IMR-90 (cell line): ENCODE measurements at places on chromosomes 4 and X. TPM values are rescaled to one million over a fixed set of nuclear protein-coding genes. Genes with fewer than 3 reads are reported as not detected.

SYNPO2 gene
- 1.7 and 1.8 TPM in 2 replicates for total RNA-seq

DNA sequence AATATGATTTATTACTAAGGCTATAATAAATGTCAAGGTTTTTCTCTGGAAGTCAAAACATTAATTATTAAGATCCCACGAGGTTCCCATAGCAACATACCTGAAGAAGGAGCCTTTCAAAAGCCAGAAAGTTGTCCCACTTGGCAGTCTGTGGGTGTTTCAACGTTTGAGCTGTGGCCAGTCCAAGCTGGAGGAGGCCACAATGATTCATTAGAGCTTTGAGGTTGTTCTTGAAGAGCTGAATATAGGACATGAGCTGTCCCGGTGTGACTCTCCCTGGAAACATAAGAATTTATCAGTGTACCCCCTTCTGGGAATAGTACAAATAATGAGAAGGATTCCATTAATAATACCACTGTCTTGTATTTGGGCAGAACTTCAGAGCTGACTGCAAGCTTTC is 92.1 kb downstream of the SCFD2 start:
- DNase-seq: peak; percentile 53

DNA sequence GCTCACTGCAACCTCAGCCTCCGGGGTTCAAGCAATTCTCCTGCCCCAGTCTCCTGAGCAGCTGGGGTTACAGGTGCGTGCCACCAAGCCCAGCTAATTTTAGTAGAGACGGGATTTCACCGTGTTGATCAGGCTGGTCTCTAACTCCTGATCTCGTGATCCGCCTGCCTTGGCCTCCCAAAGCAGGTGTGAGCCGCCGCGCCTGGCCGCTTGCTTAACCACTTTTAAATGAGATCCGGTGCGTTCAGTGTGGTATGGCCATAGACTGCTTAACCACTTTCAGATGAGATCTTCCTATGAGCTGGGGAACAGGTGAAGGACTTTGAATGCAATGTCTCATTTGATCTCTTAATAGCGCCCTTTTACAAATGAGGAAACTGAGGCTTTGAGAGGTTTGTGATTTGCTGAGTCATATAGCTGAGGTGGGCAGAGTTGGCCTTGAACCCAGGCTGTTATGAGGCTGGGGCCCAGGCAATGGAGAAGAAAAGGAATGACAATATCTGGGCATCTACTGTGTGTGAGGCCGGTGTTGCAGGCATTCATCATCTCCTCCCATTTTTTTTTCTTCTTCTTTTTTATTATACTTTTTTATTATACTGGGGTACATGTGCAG is 41.9 kb upstream of the NSG1 start:
- DNase-seq: no peak

DNA sequence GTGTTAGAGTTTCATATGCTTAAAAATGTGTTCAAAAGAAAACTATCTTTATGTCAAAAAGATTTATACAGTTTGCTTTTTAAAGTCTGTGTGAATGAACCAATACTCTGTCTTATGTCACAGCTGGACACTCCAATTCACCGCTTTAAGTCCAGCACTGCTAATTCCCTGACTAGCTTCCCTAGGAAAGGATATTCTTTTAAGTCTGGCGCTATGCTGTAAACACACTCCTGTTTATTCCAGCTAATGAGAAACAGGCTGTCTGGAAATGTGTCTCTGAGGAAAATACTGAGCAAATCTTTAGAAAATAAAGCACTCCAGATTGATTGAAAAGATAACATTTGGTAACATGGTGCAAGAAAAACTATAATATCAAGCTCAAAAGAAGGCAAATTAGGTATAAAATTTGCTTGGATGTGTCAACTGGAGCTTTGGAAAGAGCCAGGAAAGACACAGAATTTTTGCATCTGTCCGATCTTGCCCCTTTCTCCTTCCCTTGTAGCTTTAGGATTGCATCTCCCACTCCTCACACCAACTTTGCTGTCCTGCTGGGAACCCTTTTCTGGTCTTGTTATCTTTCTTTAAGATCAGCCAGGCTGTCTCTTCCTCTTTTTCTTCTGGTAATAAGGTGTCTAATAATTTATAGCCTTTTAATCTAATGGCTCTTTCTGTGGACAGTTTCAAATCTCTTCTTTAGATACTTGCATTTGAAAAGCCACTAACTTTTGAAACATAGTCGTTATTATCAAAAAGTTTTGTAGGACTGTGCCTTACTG is 40.9 kb upstream of the VEGFC start:
- no peak for DNase-seq

- no peak for DNase-seq
Measured at GRCh38 chr4:164617426-164617825, 136.5 kb upstream of the SMIM31 start.

GRCh38 chr4:20625426-20625825 is 74.8 kb upstream of the PACRGL start:
- DNase-seq: no peak

DNA sequence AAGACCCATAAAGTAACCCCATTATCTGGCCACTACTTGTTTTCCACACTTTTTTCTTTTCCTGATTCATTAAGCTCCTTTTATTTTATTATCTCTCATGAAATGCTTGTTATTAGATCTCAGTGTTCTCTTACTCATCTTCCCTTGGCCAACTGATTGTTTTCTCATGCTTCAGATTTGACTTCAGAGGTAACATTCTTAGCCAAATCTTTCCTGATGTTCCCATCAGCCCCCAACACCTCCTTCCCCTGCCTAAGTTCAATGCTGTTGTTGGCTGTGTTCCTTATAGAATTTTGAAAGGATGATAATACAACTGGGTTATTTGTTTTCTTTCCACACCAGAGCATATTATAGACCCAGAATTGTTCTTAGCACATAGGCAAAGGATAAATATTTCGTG is 75.6 kb downstream of the BMPR1B start:
- peak; percentile 11 for DNase-seq
